Endothelial cell of umbilical vein (primary cell): ENCODE measurements at places on chromosomes 3 and 15.
A peak's percentile ranks its signal among the peaks of the same experiment; 100 is the strongest.

GRCh38 chr3:171307988-171308387 is 152.2 kb downstream of the TNIK start:
- no peak for DNase-seq

GRCh38 chr15:96058103-96058851 is 272.2 kb upstream of the NR2F2 start:
- DNase-seq = no peak

DNA sequence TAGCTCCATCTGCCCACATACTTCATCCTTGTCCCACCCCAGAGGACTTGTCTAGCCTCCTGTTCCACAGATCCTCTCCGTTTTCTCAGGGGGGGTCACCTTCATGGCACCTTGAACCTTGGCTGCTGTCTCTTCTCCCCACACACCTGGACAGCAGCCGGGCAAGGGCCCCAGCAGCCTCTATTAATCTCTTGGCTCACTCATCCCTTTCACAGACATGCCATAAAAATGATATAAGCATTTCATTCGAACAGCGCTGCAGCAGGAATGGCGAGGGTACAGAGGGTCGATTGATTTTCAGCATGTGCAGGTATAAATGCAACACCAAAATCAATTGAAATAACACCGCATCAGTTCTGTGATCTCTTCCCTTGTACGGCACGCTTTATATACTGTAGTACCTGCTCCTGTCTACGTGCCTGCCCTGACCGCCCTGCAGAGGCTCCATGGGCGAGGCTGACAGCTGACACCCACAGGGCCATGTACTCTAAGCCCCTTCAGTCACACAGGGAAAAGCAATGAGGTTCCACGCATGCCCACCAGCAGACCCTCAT is 209.9 kb downstream of the NTRK3 start:
- no peak for DNase-seq

- no peak for DNase-seq
Observed at GRCh38 chr3:88678747-88679146, 428.7 kb upstream of the EPHA3 start.

- DNase-seq = peak; percentile 3
Observed at GRCh38 chr15:36844534-36844998, 255.8 kb downstream of the MEIS2 start.

GRCh38 chr3:13548696-13549622 is at the start of gene FBLN2:
FBLN2 (plus strand) TSS chr3:13549125; CDS start chr3:13570356, 21,231 bp downstream.
- no peak for DNase-seq

- no peak for DNase-seq
Observed at GRCh38 chr3:34300621-34301020, 502.2 kb downstream of the PDCD6IP start.

DNA sequence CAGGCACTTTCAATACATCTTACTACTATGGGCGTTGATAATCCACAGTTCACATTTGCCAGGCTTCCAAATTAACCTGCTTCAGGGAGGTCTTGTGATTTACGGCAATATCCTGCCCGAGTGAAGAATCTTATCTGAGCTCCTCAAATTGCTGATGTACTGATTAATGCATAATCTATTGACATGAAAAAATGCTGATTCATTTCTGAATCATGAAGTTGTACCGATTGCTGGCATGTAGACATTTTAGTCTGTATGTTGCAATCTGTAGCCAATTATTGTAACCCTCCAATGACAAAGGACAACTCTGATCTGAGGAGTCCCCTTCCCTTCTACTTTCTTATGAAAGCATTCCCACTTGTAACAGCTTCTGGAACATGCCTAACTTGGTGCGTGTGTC is 97.2 kb downstream of the SEC22A start:
- no peak for DNase-seq

DNA sequence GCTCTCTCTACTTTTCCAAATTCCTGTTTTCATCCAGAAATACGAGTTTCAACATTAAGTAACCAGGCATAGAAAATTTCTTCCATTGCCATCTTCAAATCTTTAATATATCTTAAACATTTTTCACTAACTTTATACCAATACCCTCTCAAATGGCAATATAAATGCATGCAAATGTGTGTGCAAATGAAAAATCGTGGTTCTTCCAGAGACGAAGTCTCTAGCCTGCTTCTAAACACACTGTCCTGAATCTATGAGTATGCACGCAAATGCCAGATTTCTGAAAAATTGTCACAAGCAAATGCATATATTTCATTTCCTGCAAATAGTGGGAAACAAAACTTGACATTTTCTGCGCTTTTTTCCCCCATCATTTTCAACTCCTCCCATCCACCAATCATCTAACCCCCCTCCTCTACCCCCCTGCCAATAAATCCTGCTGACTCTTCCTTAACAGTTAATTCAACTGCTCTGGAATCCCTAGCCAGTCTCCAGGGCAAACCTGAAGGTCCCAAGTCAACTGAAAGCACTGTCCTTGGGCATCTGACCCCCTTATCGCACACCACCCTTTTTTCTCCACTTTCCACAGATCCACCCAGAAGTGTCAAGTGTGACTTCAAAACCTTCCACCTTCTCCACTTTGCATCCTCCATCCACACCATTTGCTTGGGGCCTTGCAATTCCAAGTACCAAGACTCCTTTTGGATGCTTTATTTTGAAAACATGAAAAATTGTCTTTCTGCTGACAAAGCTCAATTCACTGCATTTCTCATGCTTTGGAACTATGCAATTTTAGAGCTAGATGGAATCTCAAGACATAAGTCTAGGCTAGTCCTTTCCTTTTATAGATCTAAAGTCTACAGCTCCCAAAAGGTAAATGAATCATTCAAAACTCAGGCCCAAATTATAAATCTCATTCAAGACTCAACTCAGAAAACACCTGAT is 144.7 kb downstream of the OSBPL10 start:
- DNase-seq = no peak
